H4 (cell line): ENCODE measurements at places on chromosomes 12 and 14. TPM values are rescaled to one million over a fixed set of nuclear protein-coding genes. Genes with fewer than 3 reads are reported as not detected.

- peak; percentile 88 for DNase-seq
Observed at GRCh38 chr12:68406134-68406576, 74.0 kb upstream of the MDM1 start.

- DNase-seq = no peak
Observed at GRCh38 chr12:12180136-12180535, 86.7 kb downstream of the LRP6 start.

DNA sequence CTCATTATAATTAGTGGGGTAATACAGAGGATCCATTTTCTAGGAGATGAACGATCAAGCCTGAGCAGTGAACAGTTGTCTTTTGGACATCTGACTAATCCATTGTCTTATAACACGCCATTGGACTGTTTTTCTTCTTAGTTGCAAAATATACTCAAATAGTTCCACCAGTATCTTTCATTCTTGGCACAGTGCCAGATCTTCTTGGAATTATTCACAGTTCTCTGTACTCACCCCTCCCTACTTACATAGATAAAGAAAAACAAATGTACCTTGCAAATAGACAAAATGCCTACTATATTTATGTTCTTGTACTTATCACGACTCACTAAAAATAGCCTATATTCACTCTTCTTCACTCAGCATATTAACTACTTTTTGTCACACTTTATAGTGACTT, 3.8 kb downstream of the CBLN3 start:
- DNase-seq = no peak

DNA sequence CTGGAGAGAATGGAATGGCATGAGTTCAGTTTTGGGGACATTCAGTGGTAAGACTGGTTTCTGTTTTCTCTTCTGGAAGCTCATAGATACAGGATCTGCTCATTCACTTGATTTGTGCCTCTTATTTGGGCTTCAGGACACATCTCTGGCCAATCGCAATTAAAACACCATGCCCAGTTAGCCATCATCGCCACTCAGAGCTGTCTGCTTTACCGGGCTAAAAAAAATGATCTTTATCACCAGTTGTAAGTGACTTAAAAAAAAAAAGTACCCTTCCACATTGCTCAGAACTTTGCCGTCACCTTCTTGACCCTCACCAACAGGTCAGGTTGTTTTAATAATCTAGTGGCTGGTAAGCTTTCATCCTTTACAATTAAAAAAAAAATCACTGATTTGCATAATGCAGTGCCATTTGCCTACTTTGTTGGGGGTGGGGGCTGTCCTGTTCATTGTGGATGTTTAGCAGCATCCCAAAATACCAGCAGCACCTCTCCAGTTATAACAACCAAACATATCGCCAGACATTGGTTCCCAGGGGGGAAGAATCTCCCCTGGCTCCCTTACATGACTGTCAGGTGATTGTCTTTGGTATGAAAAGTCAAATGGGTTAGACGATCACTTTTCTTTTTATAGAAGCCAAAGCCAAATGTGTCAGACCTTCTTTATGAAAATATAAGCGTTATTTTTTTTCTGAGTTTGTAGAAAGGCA, 150.1 kb downstream of the PRKCH start:
- no peak for DNase-seq

CD27 gene
- not detected in 2 replicates for total RNA-seq

- no peak for DNase-seq
Observed at GRCh38 chr12:43883311-43883710, 47.4 kb downstream of the TMEM117 start.

GRCh38 chr12:3713947-3714346, 39.0 kb downstream of the CRACR2A start:
- DNase-seq = no peak

TTC5 gene
- total RNA-seq = 18.5 and 24.2 TPM in 2 replicates

CD69 gene
- total RNA-seq = not detected in 2 replicates

GRCh38 chr12:100371146-100371545, 14.3 kb downstream of the SLC17A8 start:
- DNase-seq = no peak

DNA sequence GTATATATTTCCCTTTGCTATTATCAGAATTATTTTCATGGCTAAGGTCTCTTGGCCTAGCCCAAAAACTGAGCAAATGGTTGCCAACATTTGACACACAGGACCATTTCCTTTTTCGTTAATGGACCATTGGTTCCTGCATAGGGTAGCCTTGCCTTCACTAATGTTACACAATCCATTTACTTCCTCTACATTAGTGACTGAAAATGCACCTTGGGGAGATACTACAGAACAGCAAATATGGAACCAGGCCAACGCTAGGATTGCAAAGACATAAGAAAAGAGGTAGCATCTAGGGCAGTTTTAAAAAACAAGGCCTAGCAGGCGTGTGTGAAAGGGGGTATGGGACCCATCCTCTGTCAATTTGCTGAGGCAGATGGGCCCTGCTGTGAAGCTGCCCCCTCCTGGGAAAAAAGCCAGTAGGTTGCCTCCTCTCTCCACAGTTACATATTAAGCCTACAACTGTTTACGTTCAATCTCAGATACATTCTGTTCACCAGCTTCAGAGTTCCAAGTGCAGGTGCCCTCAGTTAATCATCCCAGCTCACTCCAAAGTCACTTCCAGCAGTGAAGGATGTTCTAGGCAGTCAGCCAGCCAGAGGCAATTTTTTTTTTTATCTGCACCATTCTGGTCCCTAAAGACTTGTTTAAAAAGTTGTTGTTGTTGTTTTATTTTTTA, 15.0 kb downstream of the AQP6 start:
- no peak for DNase-seq

DNA sequence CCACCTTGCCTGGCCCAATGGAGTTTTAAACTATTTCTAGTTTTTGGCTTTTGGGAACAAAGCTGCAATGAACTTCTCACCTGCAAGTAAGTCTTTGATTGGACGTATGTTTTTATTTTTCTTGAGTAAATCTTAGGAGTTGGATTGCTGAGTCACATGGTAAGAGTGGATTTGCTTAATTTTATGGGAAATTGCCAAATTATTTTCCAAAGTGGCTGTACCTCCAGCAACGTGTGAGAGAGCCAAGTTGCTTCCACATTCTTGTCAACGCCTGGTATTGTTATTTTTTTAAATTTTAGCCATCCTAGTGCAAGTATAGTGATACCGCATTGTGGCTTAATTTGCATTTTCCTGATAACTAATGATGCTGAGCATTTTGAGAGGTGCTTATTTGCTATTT, 136.6 kb downstream of the LMNTD1 start:
- DNase-seq = no peak

DNA sequence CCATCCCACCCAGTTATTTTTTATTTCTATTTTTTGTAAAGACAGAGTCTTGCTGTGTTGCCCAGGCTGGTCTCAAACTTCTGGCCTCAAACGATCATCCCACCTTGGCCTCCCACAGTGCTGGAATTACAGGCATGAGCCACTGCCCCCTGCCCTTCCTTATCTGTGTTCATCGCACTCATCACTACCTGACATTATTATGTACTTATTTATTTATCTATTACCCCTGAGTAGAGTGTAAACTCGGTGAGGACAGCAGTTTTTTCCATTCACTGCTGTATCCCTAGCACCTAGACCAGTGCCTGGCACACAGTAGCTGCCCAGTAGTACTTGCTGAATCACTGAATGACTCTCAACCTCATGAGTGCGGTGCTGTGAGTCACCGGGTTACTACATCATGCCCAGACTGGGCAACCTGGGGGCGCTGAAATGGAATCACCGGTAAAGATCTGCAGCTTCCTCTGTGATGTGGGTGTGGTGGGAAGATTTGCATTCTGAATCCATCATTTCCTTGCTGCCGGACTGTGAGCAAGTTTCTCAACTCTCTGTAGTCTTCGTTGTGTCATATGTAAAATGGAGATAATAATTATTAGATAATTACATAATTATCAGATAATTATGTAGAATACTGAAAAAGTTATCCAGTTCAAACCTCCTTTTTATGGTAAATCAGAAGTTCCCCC, 81.9 kb upstream of the USP44 start:
- DNase-seq = peak; percentile 94

LMNTD1 gene
- not detected in 2 replicates for total RNA-seq

- DNase-seq = peak; percentile 25
Observed at GRCh38 chr12:14367040-14367661, 1.7 kb downstream of the ATF7IP start.

VRTN gene
- total RNA-seq = not detected in 2 replicates

DNA sequence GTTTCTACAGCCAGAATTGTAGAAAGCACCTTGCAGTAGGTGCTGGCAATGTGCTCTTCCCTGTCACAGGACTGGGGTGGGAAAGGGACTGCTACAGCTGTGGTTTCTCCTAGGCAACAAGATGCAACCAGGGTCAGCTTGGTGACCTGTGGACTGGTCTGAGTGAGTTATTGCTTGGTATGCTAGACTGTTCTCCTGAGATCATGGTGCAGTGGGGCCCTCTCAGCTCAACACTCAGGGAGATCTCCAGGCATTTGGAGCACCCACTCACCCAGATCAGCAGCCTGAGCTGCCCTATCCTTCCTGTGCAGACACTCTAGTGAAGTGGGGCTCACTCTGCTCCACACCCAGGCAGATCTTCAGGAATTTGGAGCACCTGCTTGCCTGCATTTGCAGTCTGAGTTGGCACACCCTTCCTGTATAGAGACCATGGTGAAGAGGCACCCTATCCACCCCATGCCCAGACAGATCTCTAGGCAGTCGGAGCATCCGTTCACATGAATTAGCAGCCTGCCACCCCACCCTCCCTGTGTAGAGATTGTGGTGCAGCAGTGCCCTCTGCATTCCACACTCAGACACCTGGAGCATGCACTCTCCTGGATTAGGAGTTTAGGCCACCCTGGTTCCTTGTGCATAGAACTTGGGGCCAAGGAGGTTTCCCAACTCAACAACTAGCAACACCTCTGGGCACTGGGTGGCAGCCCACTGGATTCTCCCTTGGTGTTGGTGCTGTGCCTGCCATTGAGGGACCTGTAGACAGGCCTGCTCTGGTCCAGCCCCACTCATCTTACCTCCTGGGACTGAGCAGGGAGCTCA, 3.8 kb upstream of the FAM186B start:
- no peak for DNase-seq

GRCh38 chr12:26179826-26180225, 15.5 kb upstream of the SSPN start:
- DNase-seq = no peak

- DNase-seq = no peak
Observed at GRCh38 chr12:120212301-120212700, 11.4 kb upstream of the RPLP0 start.

DNA sequence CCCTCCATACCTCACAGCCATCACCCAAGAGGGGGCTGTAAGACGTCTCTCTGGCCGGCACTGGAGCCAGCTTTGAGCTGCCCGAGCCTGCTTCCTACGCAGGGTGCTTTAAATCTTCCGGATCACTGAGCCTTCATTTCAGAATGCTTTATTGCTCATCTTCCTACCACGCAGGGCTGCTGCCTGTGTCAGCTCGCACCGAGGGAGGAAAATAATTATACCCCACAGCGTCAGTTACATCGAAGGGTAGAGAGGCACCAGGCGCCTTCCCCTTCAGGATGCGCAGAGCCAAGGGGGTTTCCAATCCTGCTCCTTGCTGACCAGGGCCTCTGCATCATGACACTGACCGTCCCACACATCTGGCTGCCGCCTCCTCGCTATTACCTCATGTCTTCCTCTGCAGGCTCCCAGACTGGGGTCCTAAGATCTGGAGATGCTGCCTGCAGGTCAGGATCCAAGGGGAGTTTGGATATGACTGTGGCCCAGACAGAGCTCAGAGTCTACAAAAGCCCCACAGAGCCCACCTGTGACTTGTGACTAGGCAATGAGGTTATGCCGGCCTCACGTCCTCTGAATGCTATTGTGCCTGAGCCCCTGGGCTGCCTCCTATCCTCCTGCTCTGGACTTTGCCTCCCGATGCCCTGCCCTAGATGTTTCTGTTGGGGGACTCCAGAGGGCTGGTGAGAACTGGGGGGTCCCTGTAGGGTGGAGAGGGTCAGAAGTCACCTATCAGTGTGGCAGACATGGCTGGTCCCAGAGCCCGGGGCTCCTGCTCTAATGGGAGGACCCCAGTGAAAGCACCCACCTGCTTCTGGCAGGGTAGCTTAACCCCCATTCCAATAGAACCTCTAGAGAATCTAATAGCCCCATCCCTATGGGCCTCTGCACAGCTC, 220.3 kb upstream of the RTL1 start:
- DNase-seq = no peak

DNA sequence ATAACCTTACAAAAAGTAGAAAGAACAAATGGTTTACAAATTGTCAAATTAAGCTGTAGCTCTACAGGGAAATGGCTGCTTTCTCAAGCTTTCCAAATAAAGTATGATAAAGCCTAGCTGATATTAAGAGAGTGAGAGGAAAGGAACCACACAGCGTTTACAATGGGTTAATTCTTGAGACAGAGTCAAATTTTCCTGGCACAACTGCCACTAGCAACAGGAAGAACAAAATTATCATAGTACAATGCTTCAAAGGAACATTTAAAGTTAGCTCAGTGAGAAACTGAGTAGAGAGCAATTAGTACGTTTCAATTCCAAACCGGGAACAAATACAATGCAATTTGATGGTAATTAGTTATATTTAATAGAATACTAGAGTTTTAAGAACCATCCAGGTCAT, 116.0 kb downstream of the PPP1R12A start:
- no peak for DNase-seq

GRCh38 chr12:24441458-24441857, 492.0 kb upstream of the SOX5 start:
- DNase-seq = no peak

DHH gene
- total RNA-seq = 0.02 TPM in 1 of 2 replicates, not detected in the other

GRCh38 chr12:21827083-21827482, 52.6 kb upstream of the KCNJ8 start:
- no peak for DNase-seq

DNA sequence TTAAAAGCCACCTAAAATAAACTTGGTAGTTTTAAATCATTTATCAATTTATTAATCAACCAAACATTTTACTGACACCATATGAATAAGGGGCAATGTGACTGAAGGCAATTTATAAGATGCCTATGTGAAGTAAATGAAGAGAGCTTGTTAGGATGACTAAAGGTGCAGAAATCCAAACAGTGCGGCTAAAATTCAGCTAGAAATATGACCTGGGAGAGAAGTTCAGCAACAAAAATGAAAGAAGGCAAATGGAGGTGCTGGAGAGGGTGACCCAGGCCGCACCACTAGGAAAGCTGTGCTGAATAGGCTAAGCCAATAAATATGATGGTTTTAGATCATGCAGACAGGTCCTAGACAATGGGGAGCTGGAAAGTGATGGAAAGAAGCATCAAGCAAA, 403.7 kb downstream of the BTG1 start:
- no peak for DNase-seq

GRCh38 chr12:123917337-123917850, 55.2 kb downstream of the CCDC92 start:
- no peak for DNase-seq
